Cardiac septum (tissue), 1 donor: ENCODE measurements at places on chromosomes 16 and 17.

DNA sequence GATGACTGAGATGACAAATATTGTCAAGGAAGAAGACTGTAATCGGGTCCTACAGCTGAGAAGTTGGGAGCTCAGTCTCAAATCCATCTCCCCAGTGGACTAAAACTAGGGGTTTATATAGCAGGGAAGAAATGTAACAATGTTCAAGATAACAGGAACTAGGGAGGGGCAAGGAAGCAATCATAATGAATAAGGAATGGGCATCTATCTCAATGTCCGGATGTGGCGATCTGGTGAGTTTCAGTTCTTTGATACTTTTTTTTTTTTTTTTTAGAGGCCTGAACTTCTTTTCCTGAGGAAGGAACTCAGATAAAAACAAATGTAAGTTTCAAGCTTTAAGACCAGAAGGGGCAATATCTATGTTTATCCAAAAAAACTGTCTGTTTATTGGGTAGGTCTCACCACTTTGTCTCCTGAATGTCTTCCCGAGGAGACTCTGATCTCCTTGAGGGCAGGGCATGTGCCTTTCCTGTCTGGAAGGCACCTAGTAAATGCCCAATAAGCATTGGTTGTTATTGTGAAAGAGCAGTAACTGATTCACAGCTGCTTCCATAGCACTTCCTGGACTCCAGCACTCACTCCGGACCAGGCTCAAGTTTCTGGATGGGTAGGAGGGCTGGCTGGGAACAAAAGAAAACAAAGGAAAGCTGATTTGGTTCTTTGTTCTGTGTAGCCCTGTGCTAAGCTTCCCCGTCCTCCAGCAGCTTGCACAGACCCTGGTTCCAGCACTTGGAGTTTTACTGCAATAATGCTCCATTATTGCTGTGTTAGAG is 51.9 kb downstream of the MEOX1 start:
- DNase-seq = no peak

DNA sequence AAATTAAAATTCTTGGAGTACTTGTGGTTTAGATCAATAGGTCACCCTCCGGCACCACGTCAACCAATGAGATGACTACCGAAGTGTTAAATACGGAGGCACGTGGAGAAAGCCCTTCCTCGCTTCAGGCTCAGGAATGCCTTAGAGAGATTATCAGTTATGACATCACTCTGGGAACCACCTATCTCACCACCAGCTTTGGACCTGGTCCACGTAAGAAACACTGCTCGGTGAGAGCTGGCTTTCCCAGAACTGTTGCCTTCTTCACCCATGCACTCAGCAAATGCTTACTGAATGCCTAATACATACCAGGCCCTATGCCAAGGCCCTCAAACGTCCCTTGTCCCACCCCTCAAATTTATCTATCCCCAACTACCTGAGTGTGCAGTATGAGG is 71.3 kb downstream of the SMG6 start:
- no peak for DNase-seq

DNA sequence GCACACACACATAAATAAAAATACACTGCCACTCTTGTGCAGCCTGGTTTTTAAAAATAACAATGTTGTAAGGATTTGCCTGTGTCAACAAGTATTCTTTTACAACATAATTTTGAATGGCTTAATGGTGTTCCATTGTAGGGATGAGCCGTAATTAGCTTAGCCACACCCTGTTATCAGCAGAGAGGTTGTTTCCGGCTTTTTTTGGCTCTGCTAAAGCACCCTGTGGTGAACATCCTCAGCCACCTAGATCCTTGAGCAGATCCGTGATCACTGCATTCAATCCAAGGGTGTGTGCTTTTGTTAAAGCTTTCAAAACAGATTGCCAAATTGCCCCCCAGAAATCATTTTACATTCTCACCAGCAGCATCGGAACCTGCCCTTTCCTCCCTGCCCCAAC is 7.0 kb downstream of the KATNB1 start:
- DNase-seq = no peak

DNA sequence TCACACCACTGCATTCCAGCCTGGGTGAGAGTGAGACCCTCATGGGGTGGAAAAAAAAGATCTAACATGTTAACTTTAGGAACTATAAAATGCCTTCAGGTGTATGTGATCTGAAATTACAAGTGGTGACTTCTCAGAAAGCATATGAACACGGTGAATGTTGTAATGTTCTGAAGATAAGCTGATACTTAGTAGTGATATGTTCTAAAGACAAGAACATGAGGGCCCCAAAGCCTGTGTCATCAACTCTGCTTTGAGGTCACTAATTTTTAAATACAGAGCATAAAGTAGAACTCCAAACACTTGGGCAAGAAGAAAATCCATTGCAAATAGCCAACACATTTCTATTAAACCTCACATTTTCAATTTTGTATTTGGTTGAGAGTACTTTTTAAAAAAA is 2.6 kb upstream of the FBF1 start:
- DNase-seq = no peak
